NCI-H1092 (cell line): ENCODE measurements at places on chromosomes 2 and 18.

GRCh38 chr2:64086347-64087082 lies 57.7 kb downstream of the PELI1 start:
- no peak for DNase-seq

- peak; percentile 32 for DNase-seq
These were observed 18.2 kb upstream of the TMEM247 start for GRCh38 chr2:46461011-46461674.

GRCh38 chr2:129935118-129935517 lies 44.3 kb upstream of the RAB6C start:
- no peak for DNase-seq

- peak; percentile 31 for DNase-seq
These were observed 66.8 kb downstream of the HNRNPLL start for GRCh38 chr2:38535744-38536506.

GRCh38 chr2:235638541-235639427 lies 144.9 kb downstream of the AGAP1 start:
- DNase-seq, result no peak

DNA sequence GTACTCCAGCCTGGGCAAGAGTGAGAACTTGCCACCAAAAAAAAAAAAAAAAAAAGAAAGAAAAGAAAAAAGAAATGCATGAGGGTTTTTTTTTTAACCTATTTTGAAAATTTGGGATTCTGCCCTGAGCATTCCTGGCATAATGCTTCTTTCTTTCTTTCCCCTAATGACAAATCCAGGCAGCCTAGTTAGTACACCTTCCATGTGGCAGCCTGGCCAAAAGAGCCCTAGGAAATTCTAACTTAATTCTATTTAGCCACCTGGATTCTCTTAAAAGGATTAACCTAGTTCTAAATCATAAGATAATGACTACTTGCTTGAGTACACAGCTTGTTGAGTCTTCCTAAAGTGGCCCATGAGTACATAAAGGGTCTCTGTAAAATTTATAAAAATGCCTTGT lies 160.1 kb downstream of the THADA start:
- no peak for DNase-seq

GRCh38 chr2:223008162-223008561 lies 43.8 kb upstream of the KCNE4 start:
- no peak for DNase-seq

DNA sequence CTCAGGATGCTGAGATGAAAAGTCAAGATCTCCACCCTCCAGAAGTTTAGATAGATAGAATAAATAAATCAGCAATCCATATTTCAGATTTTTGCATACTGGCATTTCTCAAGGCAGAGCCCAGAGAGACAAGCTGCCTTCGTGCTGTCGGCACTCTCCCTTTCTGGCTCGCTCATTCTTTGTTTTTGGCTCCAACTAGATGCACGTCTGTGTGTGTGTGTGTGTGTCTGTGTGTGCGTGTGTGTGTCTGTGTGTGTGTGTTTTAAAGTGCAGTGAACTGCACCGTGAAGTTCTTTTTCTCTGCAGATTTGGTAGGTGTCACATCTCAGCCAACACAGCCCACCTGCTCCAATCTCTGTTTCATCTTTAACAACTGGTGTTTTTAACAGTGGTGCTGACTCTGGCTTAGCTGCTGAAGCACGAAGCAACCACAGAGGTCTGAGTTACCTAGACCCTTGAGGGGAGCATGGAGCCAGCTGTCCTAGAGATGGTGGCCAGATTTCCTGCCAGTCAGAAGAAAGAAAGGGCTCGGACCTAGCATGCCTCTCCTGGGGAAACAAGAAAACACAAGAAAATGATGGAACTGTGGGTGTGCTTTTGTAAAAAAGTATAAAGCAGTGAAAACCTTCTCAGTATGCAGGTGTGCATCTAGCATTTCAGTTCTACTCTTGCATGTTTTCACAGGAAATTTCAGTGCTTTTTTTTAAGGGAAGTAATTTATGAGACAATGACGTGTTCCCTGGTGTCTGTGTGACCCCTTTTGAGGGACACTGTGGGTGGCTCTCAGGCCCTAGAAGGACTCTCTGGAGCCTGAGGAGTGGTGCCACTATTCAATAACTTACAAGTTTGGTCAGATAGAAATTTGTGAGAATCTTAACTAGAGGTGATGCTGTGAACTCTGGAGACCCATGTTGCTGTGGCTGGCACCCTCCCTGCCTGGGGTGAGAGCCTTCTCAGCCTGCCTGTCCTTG lies 364.3 kb downstream of the RNF144A start:
- no peak for DNase-seq

DNA sequence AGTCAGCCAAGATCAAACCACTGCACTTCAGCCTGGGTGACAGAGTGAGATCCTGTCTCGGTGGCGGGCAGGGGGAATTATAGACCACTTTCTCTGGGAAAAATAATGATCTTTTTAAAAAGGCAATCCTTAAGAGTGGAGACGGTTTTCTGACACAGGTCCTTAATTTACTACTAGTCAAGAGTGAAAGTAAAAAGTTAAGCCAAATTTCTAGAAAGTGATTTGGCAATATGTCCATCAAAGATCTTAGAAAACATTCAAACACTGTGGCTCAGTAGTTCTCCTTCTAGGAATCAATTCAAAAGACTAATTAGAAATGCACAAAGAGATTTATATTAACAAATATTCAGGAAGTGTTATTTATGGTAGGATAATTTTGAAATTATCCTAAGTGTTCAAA lies 148.5 kb upstream of the DNMT3A start:
- DNase-seq, result no peak
